ENCODE measurements at places on chromosomes 13 and 19.

GRCh38 chr13:22002893-22003292 lies 332.0 kb downstream of the FGF9 start:
- no peak for DNase-seq

GRCh38 chr13:96519380-96519779 lies 429.5 kb downstream of the HS6ST3 start:
- no peak for DNase-seq

DNA sequence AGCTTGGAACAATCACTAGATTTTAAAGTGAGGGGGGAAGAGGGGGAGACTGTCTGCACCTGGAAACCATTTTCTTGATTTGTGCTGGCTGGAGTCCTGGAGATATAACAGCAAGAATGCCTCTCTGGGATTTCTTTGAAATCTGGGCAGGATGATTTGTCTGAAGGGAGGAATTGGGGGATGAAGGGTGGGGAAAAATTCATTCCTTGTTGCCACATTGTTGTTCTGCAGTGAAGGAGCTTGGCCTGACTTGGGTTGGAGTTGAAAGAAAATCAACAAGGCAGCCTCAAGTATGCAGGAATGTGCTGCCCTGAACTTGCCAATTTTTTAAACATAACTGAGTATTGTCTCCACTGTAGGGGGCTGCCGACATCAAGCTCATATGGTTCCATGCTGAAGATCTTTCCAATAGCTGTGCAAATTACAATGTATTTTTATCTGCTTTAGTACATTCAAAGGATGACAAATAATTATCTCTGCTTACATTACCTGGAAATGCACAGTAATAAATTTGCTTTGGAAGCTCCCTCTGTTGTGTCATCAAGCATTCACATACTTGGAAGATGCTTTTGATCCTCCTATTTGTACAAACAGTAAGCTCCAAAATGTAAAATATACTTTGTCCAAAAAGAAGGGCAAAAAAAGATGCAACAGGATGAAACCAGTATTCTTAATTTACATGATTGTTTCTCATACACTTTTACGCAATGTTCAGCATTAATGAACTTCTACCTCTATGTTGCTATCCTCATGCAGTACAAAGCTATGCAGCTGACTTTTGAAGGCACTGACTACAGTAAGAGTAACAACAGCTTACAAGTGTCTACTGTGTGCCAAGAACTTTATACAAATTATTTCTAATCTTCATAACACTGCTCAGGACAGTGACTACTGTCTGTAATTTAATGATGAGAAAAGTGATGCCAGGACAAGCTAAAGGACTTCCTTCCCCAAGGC lies 627.9 kb upstream of the KLF12 start:
- DNase-seq, result no peak

DNA sequence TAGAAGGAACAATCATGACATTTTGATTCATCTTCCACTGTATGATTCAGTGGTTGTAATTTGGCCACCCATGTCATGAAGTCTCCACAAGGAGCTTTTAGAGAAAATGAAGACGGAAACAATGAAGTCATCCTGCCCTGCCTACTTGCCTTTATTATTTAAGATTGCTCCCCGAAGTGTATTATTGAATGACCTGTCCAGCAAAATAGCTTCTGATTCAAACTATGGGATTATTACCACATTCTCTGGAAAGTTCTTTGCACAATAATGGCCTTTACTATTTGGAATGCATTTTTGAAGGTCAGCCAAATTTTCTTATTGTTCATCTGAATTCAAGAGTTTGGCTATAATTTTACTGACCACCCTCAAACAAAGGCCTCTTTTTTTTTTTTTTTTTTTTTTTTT lies 77.8 kb upstream of the RFC3 start:
- DNase-seq, result no peak

DNA sequence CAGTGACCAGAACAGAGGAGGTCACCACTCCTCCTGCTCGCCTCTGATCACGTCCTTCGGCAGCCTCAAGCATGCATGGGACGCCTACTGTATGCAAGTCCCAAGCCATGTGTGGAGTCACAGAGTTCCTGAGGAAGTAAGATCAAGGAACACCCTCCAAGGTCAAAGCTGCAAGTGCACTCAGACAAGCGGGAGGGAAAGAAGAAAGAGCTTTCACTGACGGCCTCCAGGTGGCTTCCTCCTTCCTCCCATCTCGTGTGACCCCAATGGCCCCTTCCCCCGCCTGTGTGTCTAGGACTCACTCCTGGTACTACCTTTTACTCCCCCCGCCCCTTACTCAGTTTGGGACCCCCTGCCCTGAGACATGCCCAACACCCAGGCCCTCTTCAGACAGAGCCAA lies 6.1 kb downstream of the HAUS8 start:
- no peak for DNase-seq

GRCh38 chr13:22789027-22789593 lies 391.7 kb upstream of the SGCG start:
- DNase-seq, result no peak

DNA sequence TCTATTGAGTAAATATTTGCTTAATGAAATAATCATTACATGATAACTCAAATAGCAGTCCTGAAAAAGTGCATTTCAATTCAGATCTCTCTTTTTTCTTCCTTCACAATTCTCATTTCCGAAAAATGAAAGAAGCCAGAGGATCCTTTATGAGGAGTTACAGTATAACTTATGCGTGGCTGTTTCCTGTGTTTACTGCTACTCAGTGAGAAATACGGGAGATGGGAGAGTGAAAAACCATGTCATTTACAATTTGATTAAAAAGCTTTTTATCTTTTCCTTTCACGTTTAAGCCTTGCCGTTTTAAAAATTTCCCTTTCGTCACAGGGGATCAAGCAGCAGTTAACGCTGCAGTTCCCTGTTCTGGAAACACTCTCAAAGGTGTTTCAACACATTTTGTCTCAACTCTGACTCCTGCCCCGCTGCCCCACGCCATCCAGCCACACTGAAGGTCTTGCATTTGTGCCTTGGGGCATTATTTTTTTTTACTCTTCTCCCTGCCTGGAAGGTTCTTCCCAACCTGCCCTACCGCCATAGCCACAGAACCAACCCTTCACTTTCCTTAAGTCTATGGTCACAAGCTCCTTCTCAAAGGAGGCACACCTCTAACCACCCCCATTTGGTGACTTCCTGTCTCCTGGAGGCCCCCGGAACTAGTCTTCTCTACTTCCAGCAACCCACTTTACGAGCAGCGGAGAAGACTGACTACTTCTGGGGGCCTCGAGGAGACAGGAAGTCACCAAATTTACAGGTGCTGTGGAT lies 17.0 kb downstream of the KL start:
- peak; percentile 5 for DNase-seq

DNA sequence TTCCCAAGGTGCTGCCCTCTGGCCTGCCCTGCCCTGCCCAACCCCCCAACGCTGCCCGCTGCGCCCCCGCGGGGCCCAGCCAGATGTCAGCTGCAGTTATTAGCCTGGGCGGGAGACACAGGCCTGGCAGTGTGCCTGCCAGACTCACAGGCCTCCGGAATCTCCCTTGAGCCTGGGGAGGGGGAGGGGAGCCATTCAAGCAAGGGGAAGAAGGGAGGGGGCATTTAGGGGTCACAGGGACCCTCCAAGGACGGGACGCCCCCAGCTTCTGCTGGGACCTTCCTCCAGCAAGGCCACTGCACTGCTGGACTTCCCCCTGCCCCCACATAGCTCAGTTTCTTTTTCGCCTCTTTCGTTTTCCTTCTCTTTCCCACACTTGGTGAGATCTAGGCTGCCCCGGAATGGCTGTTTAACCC lies 2.6 kb upstream of the JUNB start:
- DNase-seq, result peak; percentile 39

DNA sequence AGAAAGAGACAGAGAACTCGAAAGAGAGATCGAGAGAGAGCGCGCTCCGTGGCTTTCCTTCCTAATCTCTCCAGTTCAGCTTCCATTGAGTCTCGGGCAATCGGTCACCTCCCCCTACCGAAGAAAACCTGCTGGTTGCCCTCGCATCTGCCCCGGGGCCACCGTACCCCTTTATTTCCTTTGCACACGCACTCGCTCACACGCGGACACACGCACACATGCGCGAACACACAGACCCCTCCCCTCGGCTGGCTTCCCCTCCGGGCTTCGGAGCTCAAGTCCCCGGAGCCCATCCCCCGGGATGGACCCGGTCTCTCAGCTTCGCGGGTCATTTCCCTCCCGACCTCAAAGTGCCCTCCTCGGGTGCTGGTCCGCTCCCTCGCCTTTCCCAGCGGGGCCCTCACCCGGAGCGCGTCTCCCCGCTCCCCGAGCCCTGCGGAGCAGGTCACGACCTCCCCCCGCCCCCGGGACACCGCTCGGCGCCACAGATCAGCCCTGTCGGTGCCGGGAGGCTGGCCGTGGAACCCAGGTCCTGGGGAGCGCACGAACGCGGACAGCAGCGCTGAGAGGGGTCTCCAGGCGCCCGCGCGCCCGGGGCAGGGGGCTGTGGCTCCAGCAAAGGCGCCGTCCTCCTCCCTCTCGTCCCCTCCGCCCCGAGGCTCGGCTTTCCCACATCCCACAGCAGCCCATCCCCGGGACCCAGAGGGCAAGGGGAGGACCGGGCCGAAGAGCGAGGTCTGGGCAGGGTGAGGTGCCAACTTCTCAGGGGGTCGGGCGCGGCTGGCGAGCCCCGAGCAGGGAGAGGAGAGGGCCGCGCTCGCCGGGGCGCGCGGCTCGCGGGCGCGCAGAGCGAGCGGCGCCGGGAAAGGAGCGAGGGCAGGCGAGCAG lies 1.8 kb downstream of the DACH1 start:
- no peak for DNase-seq

- no peak for DNase-seq
These were observed 31.3 kb downstream of the TINCR start for GRCh38 chr19:5536337-5536894.

DNA sequence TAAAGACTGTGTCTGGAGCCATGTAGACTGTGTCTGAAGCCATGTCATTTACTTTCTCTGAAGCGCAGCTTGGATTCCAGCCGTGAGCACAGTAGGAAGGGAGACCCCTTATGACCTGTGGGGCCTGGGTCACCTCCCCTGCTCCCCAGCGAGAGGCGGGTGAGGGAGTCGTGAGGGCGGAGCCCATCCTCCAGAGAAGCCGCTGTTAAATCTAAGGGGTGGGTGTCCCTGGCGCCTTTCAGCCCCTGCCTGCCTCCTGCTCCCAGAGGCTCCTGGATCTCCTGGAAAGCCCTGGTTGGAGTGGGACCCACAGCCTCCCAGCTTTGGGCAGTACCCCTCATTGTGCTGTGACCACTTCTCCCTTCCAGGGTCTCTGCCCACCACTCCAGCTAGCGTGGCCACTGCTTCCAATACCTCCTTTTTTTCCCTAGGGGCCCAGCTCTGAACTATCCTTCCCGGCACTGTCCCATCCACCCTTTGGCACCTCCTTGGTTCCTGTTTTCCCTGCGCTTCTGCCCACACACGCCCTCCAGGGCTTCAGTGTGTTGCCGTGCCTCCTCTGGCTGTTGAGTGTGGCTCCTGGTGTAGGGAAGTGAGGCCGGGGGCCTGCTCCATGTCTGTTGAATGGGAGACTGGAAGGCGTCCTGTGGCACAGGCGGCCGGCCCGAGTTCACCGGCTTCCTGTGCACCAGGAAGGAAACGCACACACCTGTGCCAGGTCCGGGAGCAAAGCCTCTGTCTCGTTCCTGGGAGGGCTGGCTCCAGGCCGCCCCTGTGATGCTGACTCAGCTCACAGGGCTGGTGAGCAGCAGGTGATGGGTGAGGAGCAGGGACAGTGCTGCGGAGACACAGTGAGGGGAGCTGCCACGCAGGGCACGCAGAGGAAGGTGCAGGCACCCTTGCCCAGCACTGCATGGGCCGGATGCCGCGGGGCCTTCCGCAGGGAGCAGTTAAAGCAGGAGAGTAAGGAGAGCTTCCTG lies 29.4 kb downstream of the ATP4B start:
- no peak for DNase-seq

- no peak for DNase-seq
These were observed 95.2 kb downstream of the LRCH1 start for GRCh38 chr13:46648166-46648607.

GRCh38 chr19:2168619-2169424 lies 5.1 kb downstream of the DOT1L start:
- peak; percentile 76 for DNase-seq

GRCh38 chr19:3365093-3365835 lies 1.1 kb upstream of the NFIC start:
- DNase-seq, result no peak

DNA sequence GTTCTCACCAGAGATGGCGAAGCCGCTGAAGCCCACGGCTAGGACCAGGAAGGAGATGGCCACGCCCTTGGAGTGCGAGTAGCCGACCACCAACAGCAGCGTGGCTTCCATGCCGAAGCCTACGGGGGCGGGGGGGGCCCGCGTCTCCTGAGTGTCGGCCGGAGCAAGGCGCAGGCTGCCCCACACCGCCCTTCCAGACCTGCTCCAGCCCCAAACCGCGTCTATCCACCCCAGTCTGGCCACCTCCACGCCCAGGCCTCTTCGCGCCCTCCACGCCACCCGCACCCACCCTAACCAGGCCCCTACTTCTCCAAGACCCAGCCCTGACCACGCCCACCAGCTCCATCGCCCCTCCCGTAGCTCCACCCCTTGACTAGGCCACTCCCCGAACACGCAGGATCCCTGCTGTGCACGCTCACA lies 6.2 kb downstream of the GFY start:
- no peak for DNase-seq

DNA sequence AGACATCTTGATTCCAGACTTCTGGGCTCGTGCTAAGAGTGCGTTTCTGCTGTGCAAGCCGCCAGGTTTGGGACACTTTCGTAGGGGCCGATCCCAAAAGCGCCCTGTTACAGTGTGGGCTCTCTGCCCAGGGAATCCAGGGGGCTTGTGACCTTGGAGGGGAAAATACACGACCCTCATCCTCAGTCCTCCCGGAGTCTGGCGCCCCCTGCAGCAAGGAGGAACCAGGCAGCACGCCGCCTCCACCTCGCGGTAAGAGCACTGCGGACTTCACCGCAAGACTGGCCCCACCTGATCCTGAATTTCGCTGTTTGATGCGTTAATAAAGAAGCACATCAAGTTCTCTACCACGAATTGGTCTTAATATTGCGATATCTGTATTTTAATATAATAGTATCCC lies 5.2 kb downstream of the POLRMT start:
- DNase-seq, result no peak

GRCh38 chr19:1113030-1113985 lies 9.5 kb downstream of the GPX4 start:
- DNase-seq, result peak; percentile 84

DNA sequence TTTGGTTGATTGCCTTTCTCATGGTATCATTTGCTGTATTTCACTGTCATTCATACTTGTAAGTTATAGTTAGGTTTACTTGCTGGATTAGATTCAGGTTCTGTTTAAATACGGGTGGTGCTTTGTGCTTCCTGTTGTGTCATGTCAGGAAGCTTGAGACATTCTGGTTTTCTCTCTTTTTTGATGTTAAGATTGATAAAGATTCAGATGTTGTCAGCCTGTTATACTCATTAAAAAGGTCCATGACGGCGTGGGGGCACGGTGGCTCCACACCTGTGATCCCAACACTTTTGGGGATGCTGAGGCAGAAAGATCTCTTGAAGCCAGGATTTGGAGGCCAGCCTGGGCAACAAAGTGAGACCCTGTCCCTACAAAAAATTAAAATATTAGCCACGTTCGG lies 45.7 kb downstream of the NAA16 start:
- peak; percentile 35 for DNase-seq

DNA sequence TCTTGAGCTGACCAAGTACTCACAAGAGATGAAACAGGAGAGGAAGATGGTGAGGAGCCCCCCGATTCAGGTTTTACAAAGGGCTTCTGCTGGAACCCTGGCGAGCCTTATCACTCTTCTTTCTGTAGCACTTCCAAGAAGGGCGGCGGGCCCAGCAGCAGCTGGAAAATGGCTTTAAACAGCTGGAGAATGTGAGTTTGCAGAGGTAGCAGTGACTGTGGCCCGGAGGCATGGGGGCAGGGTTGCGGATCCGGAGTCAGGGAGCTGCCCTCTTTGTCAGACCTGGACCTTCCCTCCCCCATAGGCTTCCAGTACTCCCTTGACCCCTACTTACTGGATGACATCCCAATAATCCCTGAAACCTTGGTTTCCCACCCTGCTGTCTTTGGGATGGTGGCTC lies 3.6 kb downstream of the TRIP10 start:
- DNase-seq, result no peak

Measured in activated CD4-positive, alpha-beta T cell treated with anti-CD3 and anti-CD28 coated beads for 4 hours (primary cell).